ENCODE measurements at places on chromosomes 1 and 21.

DNA sequence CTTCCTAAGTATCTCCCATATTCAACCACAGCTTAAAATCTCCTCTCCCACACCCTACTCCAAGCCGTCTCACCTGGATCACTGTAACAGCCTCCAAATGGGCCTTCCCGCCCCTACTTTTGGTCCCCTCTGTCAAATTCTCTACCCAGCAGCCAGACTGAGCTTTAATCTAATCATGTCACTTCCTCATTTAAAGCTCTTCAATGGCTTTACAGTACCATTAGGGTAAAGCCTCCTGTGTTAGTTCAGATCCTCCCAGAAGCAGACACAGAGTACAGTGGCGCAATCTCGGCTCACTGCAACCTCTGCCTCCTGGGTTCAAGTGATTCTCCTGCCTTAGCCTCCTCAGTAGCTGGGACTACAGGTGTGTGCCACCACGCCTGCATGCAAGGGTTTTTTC, 46.8 kb upstream of the PSEN2 start:
- no peak for DNase-seq

GRCh38 chr1:156773607-156774006, 6.3 kb downstream of the PRCC start:
- no peak for DNase-seq

DNA sequence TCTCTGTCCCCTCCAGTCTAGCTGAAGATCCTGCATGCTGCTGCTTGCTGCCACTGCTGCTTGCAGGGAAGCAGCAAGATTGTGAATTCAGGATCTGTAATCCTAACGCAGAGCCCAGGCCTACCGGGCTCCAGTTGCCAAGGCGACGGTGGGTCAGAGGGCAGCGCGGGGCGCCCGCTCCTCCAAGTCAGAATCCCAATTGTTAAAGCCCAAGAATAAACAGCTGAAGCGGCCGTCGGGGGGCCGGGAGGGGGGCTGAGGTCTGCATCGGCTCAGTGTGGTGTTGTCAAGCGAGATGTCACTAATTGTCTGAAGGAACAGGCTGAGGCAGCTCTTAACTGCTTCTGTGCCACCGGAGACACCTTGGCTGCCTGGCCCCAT, 36.8 kb downstream of the AHDC1 start:
- DNase-seq: no peak

DNA sequence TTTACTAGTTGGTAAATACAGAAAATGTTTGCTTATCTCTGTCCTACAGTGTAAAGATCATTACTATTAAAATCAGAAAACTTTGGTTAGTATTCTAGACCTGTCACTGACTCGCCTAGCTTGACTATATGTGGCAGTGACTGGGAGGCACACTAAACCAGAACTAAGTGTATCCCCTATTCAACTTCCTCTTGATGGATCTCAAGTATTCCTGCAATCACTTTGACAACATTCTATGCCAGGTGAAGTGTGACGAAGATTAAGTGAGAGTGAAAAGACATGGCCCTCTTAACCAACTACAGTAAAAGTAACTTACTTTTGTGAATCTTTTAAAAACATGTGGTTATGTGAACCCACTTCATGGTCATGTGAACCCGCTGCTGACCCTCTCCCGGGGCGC, 223.0 kb upstream of the ADAMTS5 start:
- DNase-seq: no peak

DNA sequence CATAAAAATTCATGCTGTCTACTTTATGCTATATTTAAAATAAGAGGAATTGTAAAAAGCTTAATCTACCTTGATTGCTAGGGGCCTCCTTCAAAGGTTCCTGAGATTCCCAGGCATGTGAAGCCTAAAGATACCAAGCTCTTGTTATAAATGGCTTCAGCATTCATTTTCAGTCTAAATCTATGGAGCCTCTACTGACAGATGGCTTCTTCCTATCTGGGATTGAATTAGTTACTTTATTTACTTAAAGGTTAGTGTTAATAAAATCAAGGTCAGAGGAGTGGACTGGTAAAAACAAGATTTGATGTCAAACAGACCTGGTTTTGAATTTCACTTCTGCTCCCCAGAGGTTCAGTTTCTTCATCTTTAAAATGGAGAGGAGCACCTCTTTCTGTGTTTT, 93.7 kb downstream of the TNNI3K start:
- DNase-seq: no peak

- no peak for DNase-seq
Observed at GRCh38 chr1:235545292-235545930, 41.2 kb upstream of the B3GALNT2 start.

- no peak for DNase-seq
Observed at GRCh38 chr1:6130036-6130435, 50.1 kb downstream of the CHD5 start.

- no peak for DNase-seq
Observed at GRCh38 chr1:6178751-6179563, 1.2 kb downstream of the CHD5 start.

- no peak for DNase-seq
Observed at GRCh38 chr21:17460094-17460493, 52.7 kb upstream of the CXADR start.

GRCh38 chr1:76542359-76542758, 324.9 kb upstream of the ST6GALNAC5 start:
- DNase-seq: no peak

DNA sequence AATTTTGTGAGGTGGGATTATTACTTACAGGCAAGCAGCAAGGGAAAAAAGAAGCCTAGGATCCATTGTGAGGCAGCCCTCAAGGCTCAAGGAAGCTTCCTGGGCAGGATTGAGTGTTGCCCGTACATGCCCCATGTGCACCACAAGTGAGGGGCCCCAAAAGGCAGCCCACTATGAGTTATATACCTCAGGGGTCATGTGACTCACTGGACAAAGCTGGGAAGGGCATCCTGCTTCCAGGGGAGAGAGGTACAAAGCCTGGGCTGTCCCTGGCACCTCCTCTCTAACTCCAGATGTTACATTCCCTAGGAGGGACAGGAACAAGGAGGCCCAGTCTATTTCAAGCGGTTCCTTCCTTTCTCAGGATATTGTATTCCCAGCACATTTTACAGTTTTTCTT, 34.0 kb upstream of the CD1D start:
- no peak for DNase-seq

- no peak for DNase-seq
Observed at GRCh38 chr21:44952116-44952928, 12.5 kb downstream of the SLX9 start.

DNA sequence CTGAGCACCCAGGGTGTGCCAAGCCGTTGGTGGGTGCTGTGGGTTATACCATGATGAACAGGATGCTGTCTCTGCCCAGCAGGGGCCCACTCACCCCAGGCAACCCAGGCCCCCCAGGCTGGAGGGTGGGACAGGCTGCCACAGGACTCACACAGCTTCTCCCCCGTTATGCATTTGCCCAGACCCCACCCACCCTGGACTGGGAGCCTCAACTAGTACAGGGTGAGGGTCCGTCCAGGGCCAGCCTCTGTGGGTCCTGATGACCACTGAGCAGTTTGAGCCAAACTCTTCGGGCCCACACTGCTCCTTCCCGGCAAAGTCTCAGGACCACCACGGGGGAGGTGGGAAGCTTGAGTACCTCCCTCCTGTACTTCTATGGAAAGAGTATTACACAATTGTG, 3.8 kb upstream of the PRELP start:
- no peak for DNase-seq

DNA sequence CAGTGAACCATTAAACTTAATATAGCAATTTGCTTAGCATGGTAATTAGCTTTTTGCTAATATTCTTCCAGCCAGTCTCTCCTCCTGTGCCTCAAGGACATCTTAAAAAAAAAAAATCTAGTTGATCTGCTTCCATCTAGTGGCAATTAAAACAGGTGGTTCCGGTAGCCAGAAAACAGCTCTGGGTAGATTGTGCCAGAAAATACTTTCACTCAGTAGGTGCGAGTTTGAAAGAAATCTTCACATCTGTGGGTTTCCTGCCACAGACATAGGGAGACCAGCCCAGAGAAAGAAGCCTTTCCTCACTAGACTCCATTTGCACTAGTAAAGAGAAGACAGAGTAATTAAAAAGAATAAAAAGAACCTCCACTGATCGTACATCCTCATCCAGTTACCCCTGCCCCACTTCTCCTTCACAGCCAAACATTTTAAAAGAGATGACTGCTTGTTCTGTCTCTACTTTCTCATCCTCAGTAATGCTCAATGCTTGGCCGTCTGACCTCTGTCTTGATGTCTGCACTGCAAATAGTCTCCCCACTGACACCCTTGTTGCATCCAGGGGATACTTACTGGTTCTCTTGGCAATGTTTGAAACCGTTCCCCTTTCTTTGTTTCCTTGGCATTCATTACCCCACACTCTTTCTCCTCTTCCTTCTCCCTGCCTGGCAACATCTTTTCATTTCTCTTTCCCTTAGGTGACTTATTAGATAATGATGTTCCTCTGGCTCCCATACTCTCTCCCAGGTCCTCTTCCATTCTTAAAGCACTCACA, 16.9 kb downstream of the SELL start:
- DNase-seq: no peak

DNA sequence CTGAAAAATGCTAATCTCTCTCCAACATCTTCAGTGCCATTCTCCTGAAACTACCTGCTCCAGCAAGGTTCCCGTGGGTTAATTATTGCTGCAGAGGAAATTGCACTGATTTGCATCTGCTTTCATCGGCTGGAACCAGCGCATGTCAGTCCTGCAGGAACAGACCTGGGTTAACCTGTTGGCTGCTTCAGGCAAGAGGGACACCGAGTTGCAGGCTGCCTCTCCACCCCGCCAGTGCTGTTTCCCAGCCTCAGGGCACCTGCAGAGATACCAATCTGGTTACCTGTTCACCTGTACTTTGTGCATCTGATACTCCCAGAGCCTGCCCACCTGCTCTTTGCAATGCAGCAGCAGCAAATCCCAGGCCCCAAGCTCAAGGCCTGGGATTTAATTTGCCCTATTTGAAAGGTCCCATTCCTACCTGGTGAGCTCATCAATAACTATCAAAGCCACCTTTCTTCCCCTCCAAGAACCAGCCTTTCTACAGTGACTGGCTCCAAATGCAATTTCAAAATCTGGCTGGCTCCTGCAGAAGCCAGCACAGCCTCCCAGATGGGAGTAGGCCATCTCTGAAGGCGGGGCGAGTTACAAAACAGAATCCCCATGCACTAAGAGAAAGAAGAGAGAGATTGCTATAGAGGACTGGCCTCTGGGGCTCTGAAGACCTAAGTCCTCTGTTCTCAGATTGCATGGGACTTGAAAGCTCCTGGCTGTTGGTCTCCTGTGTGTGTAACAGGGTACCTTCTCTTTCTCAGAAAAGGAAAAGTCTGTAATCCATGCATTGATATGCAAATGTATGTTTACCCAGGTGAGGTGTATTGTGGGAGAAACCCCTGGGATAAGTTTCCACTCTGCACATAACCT, 67.8 kb downstream of the TOMM20 start:
- no peak for DNase-seq

DNA sequence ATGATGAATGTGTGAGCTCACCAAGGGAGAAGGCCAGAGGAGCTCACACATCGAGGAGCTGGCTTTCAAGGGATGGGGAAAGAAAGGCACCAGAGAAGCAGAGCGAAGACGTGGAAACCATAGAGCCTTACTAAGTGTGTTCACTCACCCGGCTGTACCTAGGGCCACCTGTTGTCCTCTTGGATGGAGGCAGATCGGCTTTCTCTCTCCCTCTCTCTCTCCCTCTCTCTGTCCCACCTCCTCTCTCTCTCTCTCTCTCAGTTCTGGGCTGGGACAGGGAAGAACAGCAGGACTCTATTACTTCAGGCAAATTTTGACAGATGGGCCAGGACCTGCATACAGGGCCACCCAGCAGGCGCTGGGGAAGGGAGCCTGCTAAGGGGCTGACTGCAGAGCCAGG, 64.8 kb downstream of the HIVEP3 start:
- DNase-seq: no peak

- no peak for DNase-seq
Observed at GRCh38 chr21:29189353-29189752, 58.9 kb downstream of the MAP3K7CL start.

- DNase-seq: no peak
Observed at GRCh38 chr1:80893115-80893514, 907.6 kb upstream of the ADGRL2 start.

DNA sequence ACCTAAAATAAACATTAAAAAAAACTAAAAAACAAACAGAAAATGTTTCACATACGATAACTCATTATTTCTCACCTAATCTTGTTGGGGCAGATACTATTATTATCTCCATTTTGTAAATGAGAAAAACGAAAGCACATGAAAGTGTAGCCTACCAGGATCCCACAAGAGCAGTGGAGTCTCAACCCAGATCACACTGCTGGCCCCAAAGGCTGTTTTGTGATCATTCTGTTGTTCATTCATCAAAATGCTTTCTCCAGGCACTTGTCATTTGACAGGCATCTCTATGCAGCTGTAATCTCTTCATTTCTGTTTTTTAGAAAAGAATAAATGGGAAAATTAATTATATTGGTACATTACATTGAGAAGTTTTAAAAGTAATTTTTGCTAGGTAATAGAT, 67.5 kb downstream of the AK5 start:
- no peak for DNase-seq

DNA sequence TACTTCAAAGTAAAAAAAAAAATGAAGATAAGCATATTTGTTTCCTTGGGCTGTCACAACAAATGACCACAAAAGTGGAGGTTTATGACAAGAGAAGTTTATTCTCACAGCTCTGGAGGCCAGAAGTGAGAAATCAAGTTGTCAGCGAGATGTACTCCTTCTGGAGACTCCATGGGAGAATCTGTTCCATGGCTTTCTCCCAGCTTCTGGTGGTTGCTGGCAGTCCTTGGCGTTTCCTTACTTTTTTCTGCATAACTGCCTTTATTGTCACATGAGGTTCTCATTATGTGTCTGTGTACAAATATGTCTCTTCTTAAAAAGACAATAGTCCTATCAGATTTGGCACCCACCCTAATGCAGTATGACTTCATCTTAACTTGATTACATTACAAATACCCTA, 398.3 kb downstream of the KCNT2 start:
- DNase-seq: no peak

DNA sequence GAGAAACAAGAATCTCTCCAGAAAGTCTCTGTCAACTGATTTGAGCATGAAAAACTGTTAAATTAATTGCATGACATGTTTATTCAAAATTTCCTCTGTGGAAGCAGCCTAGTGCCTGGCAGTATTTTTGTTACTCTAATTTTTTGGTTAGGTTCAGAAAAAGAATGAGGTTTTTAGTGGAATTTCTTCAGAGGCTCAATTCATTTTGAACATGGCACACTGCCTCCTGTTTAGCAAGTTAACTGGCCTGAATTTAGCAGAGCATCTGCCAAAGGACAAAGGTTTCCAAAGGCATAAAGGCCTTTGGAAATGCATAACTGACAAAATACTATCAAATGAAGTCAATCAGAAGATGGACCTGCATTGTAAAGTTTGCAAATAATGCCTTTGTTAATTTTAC, 1326.5 kb downstream of the PLA2G4A start:
- DNase-seq: no peak

GRCh38 chr1:243821177-243821680, 28.8 kb downstream of the AKT3 start:
- DNase-seq: no peak

- DNase-seq: no peak
Observed at GRCh38 chr1:101060992-101061391, 35.4 kb upstream of the DPH5 start.

- DNase-seq: no peak
Observed at GRCh38 chr1:89198081-89198480, 661 bp downstream of the GBP4 start.

GRCh38 chr1:183131166-183131565, 54.9 kb upstream of the LAMC2 start:
- no peak for DNase-seq

- peak; percentile 39 for DNase-seq
Observed at GRCh38 chr1:109793486-109794318, 30.0 kb upstream of the EPS8L3 start.

GRCh38 chr1:163922743-163923201, 601.0 kb downstream of the NUF2 start:
- DNase-seq: no peak
